ENCODE measurements at places on chromosomes 16 and 17. TPM values are rescaled to one million over a fixed set of nuclear protein-coding genes. Genes with fewer than 3 reads are reported as not detected.
A peak's percentile ranks its signal among the peaks of the same experiment; 100 is the strongest.

DNA sequence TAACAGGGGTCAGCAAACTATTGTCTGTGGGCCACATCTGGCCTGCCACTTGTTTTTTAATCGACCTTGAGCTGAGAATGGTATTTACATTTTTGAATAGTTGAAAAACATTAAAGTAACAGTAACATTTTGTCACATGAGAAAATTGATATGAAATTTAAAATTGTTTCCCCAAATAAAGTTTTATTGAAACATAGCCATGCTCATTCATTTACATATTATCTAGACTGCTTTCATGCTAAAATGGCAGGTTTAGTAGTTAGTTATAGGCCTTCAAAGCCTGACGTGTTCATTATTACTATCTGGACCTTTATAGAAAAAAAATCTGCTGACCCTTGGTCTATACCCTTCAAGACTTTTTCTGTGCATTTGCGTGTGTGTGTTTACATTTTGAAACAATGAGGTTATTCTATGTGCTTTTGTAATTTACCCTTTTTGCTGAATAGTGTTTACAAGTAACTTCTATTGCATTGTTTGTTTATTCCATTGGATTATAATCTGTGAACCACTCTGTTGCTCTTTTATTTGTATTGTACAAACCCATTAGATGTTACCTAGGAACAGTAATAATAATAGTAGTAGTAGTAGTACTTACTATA lies 37.1 kb downstream of the FTO start:
- no peak overlapping the region for H3K27ac ChIP-seq
- peaks cover 34% of the 10 kb centered on the region for H3K4me1 ChIP-seq
- DNase-seq, result no peak
- H3K36me3 ChIP-seq, result no peaks in the 10 kb centered on the region
- no peaks in the 10 kb centered on the region for H3K27me3 ChIP-seq
- no peak overlapping the region for H3K4me3 ChIP-seq

DNA sequence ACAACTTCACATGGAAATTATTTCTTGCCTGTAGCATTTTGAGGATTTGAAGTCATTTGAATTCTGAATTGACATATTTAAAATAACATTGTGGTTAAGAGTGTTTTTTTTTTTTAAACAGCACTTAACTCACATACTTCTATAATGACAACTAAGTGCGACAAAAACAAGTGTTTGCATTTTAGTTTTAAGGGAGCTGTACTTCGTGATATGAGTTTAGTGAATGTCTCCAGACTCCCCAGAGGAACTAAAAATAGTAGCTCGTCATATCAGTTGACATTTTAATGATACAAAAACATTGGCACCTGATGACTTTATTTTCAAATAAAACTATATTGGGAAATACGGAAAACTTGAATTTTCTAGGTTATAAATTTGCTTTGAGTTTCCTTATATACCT lies 389.6 kb upstream of the MON1B start:
- no peak overlapping the region for H3K27ac ChIP-seq
- no peak overlapping the region for H3K4me3 ChIP-seq
- H3K36me3 ChIP-seq, result no peaks in the 10 kb centered on the region
- DNase-seq, result no peak
- H3K4me1 ChIP-seq, result no peaks in the 10 kb centered on the region

DNA sequence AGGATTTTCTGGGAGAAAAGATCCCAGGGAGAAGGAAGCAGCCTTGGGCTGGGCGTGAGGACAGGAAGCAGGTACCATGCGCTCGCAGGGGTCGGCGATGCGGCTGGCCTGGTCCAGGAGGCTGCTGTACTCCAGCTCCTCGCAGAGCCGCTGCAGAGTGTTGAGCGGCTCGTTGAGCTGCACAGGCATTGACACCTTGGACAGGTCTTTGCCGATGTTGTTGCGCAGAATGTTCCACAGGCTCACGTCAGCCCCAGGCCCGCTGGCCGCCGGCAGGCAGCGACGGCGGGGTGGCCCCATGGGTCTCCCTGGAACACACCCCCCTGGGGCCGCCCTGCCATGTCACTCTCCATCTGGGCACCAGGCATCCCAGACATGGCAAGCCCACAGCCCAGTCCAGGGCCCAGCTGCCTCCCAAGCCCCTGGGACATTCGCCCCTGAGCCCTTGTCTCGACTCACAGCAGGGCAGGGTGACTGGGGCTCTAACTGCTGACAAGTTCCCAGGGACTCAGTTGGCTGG lies 8.0 kb downstream of the OSBPL7 start:
- peaks cover 26% of the 10 kb centered on the region for H3K36me3 ChIP-seq
- no peak for DNase-seq
- no peaks in the 10 kb centered on the region for H3K27me3 ChIP-seq
- H3K4me3 ChIP-seq, result no peak overlapping the region
- no peak overlapping the region for H3K27ac ChIP-seq
- peaks cover 19% of the 10 kb centered on the region for H3K4me1 ChIP-seq

- no peaks in the 10 kb centered on the region for H3K36me3 ChIP-seq
- peak overlapping the region; percentile 88 for H3K4me3 ChIP-seq
- H3K27ac ChIP-seq, result peak overlapping the region; percentile 86
- H3K27me3 ChIP-seq, result peaks cover 2% of the 10 kb centered on the region
- H3K4me1 ChIP-seq, result peaks cover 51% of the 10 kb centered on the region
These were observed 744 bp downstream of the CMIP start for GRCh38 chr16:81445143-81445961.

DNA sequence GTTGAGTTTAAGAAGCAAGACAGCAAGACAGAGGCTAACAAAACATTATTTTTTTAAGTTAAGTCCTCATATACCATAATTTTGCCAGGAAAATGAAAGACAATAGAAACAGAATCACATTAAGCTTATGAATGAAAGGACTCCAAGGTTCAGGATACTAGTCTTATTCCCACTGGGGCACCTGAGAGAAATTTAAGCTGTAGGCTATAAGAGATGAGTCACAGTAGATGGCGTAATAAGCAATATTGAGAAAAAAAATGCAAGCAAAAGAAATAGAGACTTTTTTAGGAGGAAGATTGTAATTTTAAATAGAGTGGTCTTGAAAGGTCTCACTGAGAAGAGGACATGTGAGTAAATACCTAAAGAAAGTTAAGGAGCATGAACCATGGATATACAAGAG lies 57.1 kb upstream of the KIF2B start:
- H3K4me3 ChIP-seq, result no peak overlapping the region
- no peaks in the 10 kb centered on the region for H3K36me3 ChIP-seq
- no peaks in the 10 kb centered on the region for H3K27me3 ChIP-seq
- no peak overlapping the region for H3K27ac ChIP-seq
- H3K4me1 ChIP-seq, result no peaks in the 10 kb centered on the region
- no peak for DNase-seq

GRCh38 chr17:78532922-78533640 lies 44.1 kb downstream of the DNAH17 start:
- H3K4me1 ChIP-seq, result peaks cover 7% of the 10 kb centered on the region
- no peak overlapping the region for H3K4me3 ChIP-seq
- H3K27me3 ChIP-seq, result no peaks in the 10 kb centered on the region
- H3K36me3 ChIP-seq, result no peaks in the 10 kb centered on the region

Gene RAB26
- 1.1 TPM for total RNA-seq

Gene CCDC144A
- 0.55 TPM for total RNA-seq

Gene HBZ
- not detected for total RNA-seq

Gene MTSS2
- total RNA-seq, result 100 TPM

All from mesothelial cell of epicardium (in vitro differentiated cells).